ENCODE measurements at places on chromosomes 12 and 14.

DNA sequence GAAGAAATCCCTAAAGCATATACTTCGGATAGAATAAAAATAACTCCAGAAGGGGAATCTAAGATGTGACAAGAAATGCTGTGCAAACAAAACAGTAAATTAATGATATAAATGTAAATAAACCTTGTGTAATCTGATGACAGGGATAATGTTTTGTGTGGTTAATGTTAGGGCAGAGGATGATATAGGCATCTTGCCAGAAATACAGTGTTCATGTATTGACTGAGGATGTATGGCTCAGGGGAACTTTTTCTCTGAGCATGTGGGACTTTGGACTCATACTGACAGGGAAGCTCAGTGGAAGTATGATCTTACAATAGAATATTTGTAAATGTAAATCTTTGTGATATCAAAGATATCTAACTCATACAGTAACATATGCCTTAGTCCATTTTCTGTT, 420.2 kb downstream of the TMTC2 start:
- DNase-seq: peak; percentile 14

GRCh38 chr12:12056951-12057350, 13.8 kb upstream of the BCL2L14 start:
- no peak for DNase-seq

- no peak for DNase-seq
These were observed 135.5 kb upstream of the PZP start for GRCh38 chr12:9343731-9344130.

GRCh38 chr12:70774055-70774454, 136.8 kb upstream of the PTPRB start:
- DNase-seq: no peak

DNA sequence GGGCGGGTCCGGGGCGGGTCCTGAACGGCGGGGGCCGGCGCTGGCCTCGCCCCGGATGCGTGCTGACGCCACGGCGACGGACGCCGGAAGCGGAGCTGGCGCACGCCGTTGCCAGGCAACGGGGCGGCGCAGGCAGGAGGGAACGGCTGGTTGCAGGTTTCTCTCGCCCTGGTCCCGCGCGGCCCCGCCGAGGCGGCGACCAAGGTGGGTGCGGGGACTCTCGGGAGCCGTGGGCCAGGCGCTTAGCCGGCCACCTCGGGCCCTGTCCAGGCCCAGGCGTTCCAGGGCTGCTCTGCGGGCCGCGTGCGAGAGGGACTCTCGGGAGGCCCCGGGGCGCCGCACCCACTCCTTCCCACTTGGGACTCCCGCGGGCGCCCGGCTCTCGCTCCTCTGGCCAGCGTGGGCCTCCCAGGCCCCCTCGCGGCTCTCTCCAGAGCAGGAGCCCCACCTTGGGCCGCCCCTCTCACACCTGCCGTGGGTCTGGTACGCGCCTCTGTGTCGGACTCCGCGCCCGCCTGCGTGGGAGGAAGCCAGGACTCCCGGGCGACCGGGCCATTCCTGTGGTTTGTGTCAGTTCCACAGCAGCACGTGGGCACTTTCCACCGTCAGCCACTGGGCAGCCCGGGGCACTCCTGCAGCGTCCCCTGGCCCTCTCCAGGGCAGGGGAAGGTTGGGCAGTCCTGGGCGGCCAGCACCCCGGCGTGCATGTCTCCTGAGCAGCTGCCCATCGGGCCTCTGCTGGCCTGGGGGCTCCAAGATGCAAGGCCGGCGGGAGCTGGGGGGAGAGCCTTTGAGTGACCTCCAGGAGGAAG, at the start of gene CLBA1:
CLBA1 (plus strand) TSS at position 114 of the 812 bp plus-strand sequence; CDS start at position 758, 644 bp downstream.
- peak; percentile 86 for DNase-seq

DNA sequence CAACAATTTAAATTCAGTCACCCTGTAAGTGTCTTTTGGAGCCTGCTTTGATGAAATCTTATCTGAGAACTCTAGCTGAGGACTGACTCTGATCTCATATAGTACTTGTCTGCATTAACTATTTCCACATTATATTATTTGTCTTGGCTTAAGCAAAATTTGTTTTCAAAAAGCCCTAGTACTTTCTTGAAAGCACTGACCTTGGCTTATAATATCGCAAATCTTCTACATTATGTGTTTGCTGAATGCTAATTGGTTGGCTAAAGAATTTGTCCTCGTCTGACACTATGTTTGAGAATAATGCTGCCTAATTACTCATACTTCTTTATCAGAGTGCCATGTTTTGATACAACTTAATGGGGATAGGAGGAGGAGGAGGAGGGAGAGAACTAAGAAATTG, 46.9 kb upstream of the FLRT2 start:
- no peak for DNase-seq
